Left ventricle myocardium superior (tissue), 1 donor: ENCODE measurements at places on chromosomes 3 and 15. TPM values are rescaled to one million over a fixed set of nuclear protein-coding genes. Genes with fewer than 3 reads are reported as not detected.

DNA sequence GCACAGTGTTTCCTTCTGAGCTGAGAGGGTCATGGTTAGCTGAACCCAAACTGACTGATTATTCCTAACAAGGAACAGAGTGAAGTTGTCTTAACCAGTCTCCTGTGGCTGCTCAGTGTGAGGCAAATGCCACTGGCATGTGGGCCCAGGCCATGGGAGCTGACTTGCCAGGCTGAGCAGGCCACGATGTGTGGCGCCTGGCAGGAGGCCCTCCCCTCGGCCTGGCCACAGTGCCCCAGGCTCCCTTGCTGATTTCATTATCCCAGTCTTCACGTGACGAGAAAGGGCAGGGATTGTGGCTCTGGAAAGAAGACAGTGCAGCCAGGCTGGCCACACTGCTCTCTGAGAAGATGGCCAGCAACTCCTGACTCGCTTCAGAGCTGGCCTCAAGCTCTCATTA, 58.8 kb downstream of the SLCO2A1 start:
- DNase-seq: no peak

DNA sequence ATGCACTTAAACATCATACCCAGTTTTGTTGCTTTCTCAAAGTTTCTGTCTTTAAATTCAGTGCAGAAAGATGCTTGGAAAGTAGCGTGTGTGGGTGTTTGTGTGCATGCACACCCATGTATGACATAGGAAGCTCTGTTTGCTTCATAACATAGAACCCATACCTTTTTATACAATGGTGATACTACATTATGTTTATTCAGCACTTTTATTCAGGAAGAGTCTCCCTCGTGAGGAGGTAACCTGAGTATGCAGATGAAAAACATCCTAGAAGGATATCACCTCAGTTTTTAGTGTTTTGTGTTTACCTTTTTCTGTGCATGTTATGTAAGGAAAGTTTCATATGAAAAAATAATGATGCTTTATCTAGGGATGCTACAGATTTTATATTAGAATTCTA, 111.2 kb downstream of the SST start:
- DNase-seq: no peak

GRCh38 chr3:190528706-190529105, 14.8 kb downstream of the IL1RAP start:
- no peak for DNase-seq

GRCh38 chr3:155254445-155254844, 39.0 kb downstream of the STRIT1 start:
- no peak for DNase-seq

GRCh38 chr3:14600856-14601610, 50.5 kb upstream of the CCDC174 start:
- no peak for DNase-seq

PSTPIP1 gene
- total RNA-seq: 2.4 TPM

DNA sequence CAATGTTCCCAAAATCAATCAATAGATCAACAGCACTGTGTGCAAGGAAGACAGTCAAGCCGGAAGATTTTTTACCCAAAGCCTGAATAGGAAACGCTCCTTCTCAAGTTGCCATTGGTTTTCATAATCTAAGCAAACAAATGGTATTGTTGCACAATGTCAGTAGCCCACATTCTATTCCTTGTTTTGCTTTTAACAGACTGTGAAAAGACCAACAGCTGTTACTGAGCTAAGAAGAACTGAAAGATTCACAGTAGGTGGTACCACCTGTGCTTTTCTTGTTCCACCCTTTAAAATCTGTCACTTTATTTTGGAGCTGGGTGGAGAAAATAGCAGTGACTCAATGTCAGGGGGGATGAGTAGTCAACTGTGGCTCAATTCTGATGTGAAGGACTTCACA, 357.5 kb upstream of the CADM2 start:
- DNase-seq: no peak

GRCh38 chr15:67957435-67958132, 96.5 kb upstream of the PIAS1 start:
- DNase-seq: no peak

DNA sequence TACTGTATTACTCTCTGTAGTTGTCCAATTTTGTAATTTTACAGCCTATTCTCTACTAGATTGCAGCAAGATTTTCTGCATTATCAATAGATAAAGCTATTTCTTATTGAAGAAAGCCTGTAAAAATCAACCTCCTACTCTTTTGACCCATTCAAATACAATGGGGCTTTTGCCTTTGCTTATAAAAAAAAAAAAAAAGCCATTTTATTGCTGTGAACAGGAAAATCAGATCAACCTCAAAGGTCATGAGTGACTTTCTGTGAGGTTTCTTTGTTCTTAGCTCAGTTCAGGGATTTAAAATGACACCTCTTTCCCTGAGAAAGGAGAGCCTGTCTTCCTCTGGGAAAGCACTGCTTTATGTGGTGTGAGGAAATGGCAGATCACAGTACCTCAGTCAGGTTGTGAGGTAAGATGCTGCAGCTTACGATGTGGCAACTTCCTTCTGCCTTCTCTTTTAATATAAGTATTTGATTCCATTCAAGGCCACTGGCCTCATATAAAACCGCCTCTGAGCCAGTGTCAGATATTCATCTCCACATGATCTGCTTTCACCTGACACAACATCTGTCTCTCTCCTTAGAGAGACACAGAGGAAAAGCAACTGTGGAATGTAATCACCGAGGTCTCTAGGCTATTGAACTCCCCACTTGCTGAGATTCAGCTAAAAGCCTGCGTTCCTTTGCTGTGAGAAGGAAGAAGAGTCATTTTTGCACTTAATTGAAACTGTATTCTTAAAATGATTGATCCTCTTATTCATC, 161.5 kb upstream of the MB21D2 start:
- no peak for DNase-seq

FGF12 gene
- total RNA-seq: 450 TPM

CPN2 gene
- 0.40 TPM for total RNA-seq

GRCh38 chr15:53862386-53862785, 102.9 kb upstream of the WDR72 start:
- DNase-seq: no peak

GRCh38 chr3:154421083-154421482, 8.9 kb downstream of the GPR149 start:
- DNase-seq: no peak

GP9 gene
- not detected for total RNA-seq

- DNase-seq: no peak
These were observed 90.9 kb downstream of the SAMMSON start for GRCh38 chr3:70090322-70090913.

GRCh38 chr3:112687616-112688015, 46.7 kb upstream of the CCDC80 start:
- no peak for DNase-seq

NEIL1 gene
- 13.5 TPM for total RNA-seq

DNA sequence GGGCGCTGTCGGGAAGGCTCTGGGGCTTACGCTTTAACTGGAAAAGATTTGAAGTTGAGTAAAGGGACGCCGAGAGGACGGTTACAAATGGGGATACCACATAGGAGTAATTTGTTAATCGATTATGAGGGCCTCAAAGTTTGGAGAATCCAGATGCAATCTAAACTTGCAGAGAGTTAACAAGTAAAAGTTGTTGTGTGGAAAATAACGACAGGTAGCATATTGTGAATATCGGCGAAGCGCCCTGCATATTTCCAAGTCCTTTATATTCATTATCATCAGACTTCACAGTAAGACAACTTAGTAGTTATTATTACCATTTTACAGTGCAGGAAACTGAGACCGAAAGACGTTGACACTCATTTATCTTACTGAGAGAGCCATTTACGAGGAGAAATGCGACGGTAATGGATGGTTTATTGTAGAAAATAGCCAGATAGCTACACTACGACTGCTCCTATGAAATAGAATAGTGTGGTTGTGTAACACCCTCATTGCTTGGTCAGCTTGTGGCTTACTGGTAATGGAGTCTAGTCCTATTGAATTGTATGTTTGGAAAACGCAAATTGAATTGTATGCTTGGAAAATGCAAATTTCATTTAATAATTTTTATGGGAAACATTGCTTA, 700 bp downstream of the MKRN2 start:
- no peak for DNase-seq

PLA2G4E gene
- total RNA-seq: not detected

RLBP1 gene
- not detected for total RNA-seq

- DNase-seq: no peak
These were observed 107.0 kb downstream of the ALCAM start for GRCh38 chr3:105473521-105474223.

LRTM1 gene
- not detected for total RNA-seq

DNA sequence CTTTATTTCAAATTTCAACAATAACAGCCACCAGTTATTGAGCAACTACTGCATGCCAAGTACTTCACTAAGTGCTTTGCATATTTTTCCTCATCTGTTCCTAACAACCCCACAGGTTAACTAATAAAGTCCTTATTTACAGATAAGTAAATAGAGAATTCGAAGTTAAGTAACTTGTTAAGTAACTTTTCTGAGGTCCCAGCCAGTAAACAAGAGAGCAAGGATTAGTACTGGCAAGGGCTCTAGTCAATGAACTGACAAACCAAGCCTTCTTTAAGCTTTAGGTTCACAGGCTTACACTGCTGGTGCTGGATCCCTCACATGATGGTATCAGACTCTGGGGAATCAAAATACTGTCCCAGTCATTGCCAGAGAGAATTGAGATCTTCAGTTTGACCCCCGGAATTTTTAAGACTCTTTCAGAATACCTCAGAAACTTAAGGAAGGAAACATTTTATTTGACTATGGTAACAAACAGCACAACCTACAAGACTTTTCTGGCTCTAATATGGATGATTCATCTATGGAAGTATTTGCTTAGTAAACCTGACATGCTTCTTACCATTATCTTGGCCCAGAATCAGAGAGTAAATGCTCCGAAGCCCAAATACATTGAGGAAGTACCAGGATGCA, 16.5 kb downstream of the EMC3 start:
- DNase-seq: no peak

SEMA5B gene
- 4.2 TPM for total RNA-seq

GRCh38 chr3:288417-288816, 91.9 kb downstream of the CHL1 start:
- DNase-seq: no peak

DNA sequence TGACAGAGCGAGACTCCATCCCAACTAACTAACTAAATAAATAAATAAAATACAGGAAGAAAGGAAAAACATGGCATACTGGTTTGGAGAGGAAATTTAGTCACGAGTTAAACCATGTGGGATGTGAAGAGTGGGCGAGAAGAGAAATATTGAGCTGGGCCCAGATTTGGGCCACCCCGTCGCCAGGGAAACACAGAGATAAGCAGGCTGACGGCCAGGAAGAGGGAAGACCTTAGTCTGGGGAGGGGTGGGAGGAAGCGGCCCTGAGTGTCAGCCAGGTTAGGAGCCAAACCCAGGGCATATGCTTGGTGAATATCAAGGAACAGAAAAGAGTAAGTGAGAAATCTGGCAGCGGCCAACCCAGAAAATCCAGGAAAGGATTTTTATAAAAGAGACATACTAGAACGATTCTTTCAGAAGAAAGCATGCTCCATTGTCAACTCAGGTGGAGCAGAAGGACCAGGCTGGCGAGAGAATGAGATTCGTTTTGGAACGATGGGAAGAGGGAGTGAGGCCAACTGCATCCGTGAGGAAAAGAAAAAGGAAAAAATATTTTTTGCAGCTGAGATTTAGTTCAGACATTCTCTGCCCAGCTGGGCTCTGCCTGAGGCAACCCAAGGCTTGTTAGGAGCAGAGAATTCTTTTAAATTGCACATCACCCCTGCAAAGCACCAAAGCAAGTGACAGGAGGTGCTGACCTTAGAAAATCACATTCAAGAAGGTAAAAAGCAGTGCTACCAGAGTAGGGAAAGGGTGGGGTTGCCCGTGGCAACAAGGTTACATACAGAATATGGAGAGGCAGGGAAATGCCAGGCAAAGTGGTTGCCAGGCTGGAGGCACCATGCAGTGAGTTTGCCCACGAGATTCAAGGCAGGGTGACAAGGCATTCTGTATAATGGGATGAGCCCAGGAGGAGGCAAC, 59.3 kb upstream of the RAD18 start:
- DNase-seq: no peak

FOXL2 gene
- total RNA-seq: not detected

IL5RA gene
- 0.17 TPM for total RNA-seq

DNA sequence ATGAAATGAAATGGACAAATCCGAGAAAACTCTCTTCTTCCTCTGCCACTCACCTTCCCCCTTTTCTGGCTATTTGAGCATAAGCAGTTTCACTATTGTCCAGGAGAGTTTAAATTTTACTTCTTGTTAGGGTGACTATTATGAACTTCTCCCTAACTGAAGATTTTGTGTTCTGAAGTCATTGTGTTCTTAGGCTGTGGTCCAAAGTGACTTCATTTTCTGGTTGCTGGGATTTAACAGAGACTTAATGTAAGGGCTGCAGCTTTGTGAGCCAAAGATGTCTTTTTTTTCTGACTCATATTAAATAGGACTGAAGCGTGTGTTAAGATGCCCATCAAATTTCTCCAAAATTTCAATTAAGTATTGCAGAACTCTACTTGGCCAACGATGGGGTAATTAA, 46.5 kb upstream of the FSTL1 start:
- DNase-seq: no peak

SLC6A20 gene
- not detected for total RNA-seq

DNA sequence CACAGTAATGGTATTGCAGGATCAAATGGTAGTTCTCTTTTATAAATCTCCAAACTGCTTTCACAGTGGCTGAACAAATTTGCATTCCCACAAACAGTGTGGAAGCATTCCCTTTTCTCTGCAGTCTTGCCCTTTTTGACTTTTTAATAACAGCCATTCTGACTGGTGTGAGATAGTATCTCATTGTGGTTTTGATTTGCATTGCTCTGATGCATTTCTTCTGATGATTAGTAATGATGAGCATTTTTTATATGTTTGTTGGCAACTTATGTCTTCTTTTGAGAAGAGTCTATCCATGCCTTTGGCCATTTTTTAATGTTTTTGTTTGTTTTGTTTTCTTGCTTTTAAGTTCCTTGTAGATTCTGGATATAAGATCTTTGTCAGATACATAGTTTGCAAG, 316.1 kb upstream of the TMCO5A start:
- no peak for DNase-seq

GLDN gene
- 10.8 TPM for total RNA-seq

- DNase-seq: no peak
These were observed 2.3 kb upstream of the DNAJB8 start for GRCh38 chr3:128468791-128469527.

GRCh38 chr3:138675393-138675792, 66.8 kb downstream of the FAIM start:
- DNase-seq: no peak

SH3BP5 gene
- 9.7 TPM for total RNA-seq
